ENCODE measurements at places on chromosomes 4 and X.

GRCh38 chrX:47581731-47582647 lies at the start of gene TIMP1:
Gene TIMP1 (plus strand): TSS chrX:47582436. CDS start chrX:47583416, 980 bp downstream.
- DNase-seq = no peak

DNA sequence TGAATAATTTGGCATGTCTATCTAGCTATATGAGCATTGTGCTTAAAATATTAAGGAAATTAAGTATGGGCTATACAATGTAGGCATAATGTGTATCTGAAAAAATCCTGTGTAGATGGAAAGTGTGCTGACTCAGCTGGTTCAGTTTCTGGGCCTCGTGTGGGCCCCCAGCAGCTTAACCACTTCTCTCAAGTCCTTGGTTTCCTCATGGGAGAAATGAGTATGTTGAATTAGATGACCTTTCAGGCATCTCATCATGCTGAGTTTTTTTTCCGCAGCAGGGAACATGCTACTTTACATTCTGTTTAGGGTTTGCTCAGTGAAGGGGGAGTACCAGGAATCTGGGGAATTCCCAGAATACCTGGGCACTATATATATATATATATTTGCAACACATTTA lies 30.5 kb downstream of the RHOH start:
- no peak for DNase-seq

DNA sequence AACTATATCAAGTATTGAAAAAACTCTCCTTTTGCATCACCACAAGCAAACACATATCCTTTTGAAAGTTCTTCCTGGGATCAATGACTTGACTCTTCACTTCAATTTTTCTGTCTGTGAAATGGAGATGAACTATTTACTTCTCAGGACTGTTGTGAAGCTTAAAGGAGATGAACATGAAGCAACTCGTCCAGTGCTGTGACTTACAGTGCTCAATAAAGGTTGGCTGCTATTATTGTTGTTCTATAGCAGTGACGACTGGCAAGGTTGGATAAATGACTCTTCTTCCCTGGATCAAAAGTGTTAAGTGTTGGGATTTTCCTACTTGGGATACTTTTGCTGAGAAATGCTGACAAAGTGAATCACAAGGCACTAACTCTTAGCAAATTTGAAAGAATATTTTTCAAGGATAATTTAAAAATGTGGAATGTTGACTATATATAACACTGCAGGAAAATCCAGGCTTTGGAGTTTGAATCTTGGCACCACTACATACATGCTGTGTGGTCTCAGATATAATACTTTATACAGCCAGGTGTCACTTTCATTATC lies 13.7 kb downstream of the FRAS1 start:
- DNase-seq = no peak

DNA sequence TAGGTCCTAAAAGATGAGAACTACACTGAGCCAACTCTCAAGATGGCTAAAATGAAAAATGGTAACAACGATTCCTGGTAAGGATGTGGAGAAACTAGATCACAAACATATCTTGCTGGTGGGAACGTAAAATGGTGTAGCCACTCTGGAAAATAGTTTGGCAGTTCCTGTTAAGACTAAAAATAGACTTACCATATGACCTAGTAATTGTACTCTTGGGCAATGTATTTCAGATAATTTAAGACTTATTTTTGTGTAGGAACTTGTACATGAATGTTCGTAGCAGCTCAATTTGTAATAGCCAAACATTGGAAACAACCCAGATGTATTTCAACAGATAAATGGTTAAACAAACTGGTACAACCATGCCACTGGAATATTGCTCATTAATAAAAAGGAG lies 106.2 kb downstream of the HDAC8 start:
- no peak for DNase-seq

GRCh38 chrX:133475521-133475920 lies 60.2 kb upstream of the GPC4 start:
- no peak for DNase-seq

DNA sequence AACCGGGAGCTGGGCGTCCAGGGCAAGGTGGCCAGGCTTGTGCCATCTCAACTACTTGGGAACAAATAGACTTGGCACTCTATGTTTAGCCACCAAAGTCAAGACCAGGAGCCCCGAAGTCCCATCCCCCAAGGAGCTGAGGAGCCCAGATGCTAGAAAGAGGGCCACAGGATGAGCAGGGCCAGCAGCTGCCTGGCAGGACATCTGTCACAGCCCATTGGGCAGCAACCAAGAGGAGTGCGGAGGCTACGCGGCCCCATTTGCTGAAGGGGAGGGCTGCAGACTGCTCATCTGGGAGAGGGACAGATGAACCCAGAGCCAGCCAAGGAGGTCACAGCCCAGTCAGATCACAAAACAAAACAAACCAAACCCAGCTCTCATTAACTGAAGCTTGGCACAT lies 22.9 kb upstream of the SOWAHD start:
- DNase-seq = no peak

DNA sequence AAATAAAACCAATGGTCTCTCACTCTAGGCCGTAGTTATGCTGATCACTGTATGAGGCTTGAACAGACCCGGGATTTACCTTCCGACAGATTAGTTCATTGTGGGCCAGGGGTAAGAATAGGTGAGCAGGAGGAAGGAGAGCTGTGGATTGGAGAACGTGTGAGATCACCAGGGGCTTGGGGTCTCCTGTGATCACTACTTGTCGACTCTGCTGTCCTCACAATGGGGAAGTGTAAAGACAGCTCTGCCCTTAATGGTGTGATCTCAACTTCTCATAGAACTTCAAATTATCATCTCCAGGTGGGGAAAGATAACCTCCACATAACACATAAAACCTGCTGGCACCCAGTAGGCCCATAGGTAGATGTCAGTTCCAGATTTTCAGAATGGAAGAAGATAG lies 56.2 kb upstream of the RPS6KA3 start:
- no peak for DNase-seq

DNA sequence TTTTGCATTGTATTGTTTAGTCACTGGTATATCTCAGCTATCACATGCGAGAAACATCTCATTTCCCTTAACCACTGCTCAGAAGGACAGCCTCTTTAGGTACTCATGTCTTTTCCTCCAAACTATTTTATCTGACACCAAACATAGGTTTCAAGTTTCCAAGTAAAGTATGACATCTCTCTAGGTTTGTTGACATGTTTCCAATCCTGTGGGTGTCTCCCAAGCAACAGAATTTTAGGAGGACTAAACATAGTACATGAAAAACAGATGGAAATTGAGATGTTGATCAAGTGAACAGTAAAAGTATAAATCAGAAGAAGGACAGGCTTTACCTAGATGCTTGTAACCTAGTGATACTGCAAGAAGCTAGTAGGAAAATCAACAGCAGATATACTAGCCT lies 371.4 kb downstream of the DTHD1 start:
- no peak for DNase-seq

- no peak for DNase-seq
Observed at GRCh38 chr4:91746551-91746950, 557.2 kb upstream of the GRID2 start.

DNA sequence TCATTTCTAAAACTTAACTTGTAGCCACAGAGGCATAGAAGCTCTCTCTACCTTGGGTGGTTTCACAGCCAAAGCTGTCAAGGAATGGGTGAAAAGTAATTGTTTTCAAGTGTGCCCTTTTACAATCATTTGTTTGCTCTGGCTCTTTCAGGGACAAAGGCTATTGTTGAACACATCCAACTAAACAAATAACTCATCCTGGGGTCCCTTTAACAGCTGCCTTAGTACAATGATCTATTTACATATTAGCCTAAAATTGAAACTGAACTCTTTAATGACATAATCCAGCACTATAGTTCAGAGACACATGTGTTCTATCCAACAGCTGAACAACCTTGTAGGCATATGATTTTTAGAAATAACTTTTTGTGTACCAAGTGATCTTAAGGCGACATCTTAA lies 3.7 kb downstream of the HHIP start:
- no peak for DNase-seq

DNA sequence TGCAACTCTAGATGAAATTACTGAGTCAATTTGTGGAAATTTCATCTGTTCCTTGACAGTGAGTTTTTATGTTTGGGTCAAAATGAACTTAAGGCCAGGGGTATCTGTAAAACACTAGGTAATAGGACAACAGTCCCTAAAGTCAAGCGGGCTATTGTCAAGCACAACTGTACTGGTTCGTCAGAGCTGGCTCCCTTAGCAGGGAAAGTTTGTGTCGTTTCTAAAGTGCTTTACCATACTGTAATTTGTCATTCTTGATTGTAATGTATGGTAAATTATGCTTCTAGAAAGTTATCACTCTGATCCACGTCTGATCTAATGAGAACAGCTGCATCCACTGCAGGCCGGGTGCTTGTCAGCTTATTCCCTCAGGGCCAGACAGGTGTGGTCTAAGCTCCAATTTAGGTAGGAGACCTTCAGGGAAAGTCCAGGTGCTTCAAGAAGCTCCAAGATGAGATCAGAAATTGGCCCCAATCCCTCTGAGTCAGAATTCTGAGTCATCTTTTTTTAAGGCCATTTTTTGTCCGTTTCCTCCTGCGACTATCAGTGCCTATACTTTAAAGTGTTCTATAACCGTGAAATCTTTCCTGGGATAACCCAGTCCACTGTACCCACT lies 92.2 kb downstream of the PALLD start:
- no peak for DNase-seq

DNA sequence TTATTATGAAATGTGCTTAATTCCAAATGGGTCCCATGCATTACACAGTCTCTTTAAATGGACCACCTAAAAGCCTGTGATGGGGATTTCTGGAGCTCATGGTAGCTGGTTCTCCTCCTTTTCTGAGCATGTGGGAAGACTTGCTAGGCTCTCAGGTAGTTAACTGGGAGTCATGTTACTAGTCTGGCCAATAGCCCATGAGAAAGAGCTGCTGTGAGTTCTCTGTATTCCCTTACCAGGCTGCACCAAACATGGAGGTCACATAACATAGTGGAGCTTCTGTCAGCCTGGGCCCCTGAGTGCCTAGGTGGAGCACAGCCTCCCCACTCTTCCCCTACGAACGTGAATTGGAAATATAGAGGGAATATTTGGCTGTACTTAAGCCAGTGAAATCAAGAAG lies 198.4 kb downstream of the MAML3 start:
- no peak for DNase-seq

GRCh38 chrX:154018518-154019060 lies 1.1 kb downstream of the IRAK1 start:
- DNase-seq = no peak

GRCh38 chr4:5888222-5889001 lies 4.5 kb downstream of the CRMP1 start:
- DNase-seq = peak; percentile 61

GRCh38 chrX:8971116-8971515 lies 62.8 kb downstream of the FAM9B start:
- DNase-seq = no peak

DNA sequence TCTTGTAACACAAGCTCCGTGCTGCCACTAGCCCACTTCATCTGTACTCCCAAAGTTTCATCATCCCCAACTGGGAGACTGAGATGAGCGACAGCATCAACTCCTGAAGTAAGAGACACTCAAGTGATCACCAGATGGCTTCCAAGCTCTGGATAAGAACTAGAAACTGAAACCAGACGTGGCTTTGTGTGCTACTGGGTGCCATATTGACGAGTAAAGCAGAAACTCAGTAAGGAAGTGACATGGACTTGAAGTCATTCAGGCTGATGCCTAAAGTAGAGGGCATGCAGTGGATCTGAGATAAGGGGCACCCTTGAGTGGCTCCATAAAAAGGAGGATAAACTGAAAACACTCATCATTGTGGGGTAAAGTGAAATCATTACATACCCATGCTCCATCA lies 72.4 kb downstream of the PCYT1B start:
- no peak for DNase-seq

DNA sequence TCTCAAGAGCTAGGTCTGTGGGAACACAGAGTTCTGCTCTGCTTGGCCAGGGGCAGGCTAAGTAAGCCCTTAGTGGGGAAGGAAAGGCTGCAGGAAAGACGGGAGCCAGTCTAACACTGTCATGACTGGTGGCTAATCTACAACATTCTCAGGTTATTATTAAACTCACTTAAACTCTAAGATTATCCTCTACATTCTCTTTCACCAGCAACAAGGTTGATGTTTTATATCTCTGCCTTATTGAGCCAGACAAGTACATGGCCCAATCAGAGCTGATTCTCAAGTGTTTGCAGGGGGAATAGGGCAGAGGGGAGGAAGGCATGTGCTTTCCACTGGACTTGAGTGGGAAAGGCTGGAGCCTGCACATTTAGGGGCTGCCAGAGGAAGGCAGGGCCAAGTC lies 50.9 kb upstream of the FAM241A start:
- no peak for DNase-seq

DNA sequence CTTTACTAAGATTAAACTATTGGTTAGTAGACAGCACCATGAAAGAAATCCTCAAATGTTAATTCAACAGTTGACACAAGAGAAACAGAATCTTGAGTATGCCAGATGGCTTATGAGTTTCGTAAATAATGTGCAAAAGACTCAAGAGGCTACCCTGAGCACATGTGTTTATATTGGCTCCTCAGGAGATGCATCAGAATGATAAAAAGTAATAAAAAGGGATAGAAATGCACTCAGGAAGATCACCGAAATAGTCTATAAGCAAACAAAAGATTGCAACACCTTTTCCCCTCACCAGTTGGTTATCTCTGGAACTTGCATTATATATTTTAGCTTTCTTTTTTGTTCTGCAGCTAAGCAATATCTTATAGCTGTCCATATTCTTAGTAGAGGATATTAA lies 84.4 kb downstream of the SCFD2 start:
- DNase-seq = no peak

GRCh38 chrX:51876441-51876840 lies 17.0 kb upstream of the MAGED1 start:
- no peak for DNase-seq

- no peak for DNase-seq
Observed at GRCh38 chr4:15779306-15779705, 1.2 kb downstream of the CD38 start.
